Karpas-422 (cell line): ENCODE measurements at places on chromosomes 4 and X.

DNA sequence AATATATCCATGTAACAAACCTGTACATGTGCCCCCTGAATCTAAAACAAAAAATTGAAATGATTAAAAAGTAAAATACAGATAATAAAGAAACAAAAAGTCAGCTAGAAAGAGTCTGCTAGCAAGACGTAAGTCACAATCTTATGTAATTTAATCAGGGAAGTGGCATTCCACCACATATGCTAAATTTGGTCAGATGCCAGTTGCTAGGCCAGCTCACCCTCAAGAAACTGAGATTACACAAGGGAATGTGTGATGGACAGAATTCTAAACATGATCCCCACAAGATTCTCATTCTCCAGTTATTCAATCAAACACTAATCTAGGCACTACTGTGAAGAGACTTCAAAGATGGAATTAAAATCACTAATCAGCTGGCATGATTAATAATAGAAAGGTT is 689.3 kb downstream of the CENPC start:
- DNase-seq, result no peak

DNA sequence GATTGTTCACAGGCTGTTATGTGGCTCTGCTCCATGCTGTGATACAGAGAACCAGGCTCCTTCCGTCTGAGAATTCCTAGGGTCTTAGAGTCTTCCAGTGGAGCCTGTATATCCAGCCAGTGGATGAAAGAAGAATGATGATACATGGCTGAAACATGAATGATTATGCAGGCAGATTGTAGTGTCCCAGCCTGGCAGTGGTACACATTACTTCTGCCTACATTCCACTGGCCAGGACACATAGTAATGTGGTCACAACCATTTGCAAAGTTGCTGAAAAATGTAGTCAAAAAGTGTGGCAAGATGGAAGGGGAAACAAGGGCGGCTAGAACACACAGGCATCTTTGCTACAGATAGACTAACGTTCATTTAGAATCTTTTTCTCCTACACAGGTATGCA is 4.5 kb upstream of the GBA3 start:
- DNase-seq, result no peak

DNA sequence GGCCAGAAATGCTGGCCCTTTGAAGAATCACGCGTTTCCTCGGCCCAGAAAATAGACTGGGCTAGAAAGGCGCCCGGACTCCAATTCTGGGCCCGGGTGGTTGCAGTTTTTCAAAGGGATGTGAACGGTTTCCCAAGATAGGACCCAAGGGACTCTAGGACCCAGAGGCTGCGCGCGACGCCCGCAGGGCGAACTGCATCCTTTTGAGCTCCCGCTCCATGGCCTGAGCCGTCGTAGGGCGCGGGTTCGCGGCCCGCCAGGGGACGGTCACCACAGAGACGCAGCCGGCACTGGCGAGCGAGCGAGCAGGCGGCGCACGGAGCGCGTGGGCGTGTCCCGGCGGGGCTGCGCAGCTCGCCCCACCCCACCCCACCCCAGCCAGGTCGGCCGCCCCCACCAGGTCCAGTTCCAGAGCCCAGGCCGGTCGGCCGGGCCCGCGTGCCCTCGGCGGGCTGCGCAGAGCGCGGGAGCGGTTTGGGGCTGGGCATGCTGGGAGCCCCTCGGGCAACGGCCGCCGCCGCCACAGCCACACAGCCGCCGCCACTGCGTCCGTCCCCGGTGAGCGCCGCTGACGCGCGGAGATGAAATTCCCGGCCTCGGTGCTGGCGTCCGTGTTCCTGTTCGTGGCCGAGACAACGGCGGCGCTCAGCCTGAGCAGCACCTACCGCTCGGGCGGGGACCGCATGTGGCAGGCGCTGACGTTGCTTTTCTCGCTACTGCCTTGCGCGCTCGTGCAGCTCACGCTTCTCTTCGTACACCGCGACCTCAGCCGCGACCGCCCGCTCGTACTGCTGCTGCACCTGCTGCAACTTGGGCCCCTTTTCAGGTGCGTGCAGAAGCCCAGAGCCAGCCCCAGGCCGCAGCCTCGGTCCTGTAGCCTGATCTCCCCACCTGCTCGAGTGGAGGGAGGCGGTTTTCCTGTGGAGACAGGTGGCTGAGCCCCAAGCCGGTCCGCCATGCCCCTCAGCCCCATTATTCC is at the start of gene XK:
Gene XK, plus strand, starts transcription at position 411 of the 979 bp plus-strand sequence. Its CDS starts 171 bp downstream, at position 582.
- DNase-seq, result no peak

DNA sequence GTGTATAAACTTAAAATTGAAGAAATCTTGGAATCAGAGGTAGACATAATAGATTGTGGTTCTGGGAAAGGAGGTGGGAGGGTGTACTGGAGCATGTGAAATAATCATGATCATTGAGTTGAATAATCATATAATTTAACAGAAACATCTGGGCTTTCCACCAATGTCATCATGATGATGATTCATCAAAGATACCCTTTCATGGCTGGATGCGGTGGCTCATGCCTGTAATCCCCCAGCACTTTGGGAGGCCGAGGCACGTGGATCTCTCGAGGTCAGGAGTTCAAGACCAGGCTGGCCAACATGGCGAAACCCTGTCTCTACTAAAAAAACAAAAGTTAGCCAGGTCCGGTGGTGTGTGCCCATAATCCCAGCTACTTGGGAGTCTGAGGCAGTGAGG is 6.7 kb upstream of the RUFY3 start:
- no peak for DNase-seq

- DNase-seq, result no peak
Observed at GRCh38 chrX:129235903-129236302, 287.4 kb downstream of the SMARCA1 start.

- DNase-seq, result no peak
Observed at GRCh38 chr4:112138538-112138937, 6.7 kb upstream of the FAM241A start.

DNA sequence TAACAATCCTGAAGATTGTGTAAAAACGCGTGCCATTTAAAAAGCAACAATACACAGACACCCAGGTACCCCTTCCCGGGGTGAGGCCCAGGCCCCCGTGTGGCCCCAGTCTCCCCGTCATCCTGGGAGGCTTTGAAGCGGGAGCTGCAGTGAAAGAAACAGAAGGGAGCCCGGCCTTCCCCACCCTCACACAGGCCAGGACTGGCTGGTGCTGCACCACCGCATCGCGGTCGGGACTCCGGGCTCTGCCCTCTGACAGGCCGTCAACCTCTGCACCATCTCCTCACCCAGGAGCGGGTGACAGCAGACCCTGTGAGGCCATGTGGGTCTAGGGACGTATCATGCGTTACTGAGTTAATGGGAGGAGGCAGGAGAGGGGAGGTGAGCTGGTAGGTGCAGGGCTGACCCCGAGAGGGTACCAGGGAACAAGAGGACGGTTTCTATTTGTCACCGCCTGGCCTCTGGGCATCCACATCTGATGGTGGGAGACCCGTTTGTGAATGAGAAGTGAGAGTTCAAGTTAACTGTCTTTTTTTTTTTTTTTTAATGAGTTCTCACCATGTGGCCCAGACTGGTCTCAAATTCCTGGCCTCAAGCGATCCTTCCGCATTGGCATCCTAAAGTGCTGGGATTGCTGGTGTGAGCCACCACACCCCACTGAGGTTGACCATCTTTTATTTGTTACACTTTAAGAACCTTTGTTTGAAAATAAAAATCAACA is 27.3 kb downstream of the PIGG start:
- DNase-seq, result no peak

GRCh38 chr4:16250661-16251365 is 24.5 kb upstream of the TAPT1 start:
- no peak for DNase-seq

DNA sequence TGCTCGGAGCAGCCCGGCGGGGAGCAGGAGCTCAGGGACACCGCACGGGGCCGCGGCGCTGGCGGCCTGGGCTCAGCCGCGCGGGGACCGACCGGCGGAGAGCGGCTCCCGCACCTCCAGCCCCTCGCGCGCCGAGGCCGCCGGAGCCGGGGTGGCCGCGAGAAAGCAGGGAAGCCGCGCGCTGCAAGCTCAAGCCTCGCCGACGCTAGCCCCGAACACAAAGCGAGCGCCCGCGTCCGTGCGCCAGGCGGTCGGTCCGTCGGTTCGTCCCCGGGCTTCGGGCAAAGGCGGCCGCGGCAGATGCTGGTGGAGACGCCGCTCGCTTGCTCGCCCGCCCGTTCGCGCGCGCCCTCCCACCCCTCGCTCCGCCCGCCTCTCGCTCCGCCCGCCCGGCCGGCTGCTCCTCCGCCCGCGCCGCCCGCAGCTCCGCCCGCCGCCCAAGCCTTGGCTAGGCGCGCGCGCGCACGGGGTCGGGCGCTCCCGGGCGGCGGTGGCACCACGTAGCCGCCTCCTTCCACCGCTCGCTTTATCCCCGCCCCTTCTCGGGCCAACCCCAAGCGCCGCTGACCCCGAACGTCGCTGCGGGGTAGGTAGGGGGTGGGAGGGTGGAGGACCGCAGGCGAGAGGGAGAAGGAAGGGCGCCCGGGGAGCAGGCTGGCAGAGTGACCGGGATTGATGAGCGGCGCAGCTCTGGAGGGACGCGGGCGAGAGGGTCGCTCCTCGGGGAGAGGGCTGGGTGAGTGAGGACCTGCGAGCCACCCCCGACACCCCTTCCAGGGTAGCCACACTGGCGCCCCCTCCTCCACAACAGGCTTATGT is at the start of gene TSPAN5:
Gene TSPAN5, minus strand, starts transcription at position 325 of the 819 bp plus-strand sequence.
- peak; percentile 83 for DNase-seq

GRCh38 chrX:53072418-53073114 is 9.6 kb upstream of the TSPYL2 start:
- peak; percentile 60 for DNase-seq

GRCh38 chrX:46730765-46731164 is 28.2 kb downstream of the SLC9A7 start:
- DNase-seq, result no peak

DNA sequence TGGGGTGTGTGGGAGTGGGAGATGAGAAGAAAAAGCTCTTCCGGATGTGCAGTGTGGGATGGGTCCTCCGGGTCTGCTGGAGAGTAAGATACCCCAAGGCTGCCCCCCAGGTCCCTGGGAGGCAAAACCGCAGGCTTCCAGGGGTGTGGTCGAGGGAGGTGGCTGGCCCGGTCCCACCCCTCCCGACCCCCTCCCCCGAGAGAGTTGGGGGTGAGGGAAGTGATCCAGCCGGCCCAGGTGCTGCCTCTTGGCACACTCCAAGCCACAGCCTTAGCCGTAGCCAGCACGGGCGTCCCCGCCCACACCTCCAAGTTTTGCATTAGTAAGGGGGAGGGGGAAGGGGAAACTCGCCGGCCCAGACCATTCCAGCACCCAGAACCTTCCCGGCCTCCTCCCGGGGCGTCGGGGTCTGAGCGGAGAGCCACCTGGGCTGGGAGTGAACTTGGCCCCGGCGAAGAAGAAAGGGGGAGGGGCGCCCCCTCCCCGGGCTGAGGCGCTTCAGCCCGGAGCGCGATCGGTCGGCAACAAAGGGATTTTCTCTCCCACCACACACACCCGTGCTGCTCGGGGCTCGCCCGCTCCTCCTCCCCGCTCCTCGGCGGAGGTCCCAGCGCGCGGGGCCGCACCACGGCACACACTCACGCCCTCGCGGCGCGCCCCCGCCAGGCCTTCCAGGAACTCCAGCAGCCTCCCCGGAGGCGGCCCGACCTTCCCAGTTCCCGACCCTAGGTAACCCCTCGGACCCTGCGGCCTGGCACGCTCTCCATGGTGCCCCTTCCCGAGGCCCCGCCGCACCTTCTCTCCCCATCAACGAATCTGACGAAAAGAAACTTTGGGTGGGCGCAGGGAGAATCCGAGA is 14.4 kb downstream of the BCOR start:
- DNase-seq, result peak; percentile 52

DNA sequence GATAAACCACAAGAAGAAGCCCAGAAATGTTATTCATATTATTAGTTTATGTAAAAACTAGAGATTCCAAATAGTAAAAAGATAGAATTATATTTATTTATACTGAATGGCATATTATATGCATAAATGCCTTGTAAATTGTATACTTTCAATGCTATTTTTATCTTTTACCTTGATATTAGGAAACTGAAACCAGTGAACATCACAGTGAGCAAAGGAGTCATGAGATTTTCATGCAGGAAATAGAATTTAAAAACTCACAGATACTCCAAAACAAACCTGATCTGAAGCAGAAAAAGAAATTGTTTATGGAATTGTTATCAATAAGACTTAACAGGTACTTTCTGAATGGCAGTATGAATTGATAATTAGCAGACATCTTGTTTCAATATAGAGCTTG is 207.3 kb upstream of the CENPE start:
- DNase-seq, result no peak

DNA sequence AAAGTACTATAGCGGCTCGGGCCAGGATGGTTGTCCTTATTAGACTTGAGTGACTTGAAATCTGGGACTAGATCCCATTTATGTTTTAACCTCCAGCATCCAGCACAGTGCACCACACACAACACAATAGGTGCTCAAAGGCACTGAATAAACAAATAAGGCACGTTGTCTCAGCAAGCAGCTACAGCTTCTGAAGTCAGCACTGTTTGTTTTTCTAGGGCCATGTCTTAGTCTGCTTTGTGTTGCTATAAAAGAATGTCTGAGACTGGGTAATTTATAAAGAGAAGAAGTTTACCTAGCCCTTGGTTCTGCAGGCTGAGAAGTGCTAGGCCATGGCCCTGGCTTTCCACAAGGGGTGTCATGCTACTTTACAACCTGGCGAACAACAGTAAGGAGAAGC is 102.1 kb upstream of the LNX1 start:
- DNase-seq, result no peak

DNA sequence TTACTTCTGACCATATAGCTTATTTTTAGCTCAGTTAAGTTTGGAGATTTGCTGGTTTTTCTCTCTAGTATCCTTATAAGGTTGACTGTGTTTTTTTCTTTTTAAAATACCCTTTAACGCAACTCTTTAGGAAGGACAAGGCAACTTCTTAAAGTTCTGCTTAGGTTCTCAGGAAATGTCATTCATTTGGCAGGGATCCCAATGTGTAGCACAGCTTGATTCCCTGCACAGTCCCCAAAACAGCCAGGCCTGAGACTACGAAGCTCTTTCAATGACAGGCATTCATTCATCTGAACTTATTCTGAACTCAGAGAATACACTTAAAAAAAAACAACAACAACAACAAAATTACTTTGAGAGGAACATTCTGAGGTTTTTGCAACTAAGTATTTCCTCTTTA is 1765.8 kb downstream of the PCDH7 start:
- no peak for DNase-seq

DNA sequence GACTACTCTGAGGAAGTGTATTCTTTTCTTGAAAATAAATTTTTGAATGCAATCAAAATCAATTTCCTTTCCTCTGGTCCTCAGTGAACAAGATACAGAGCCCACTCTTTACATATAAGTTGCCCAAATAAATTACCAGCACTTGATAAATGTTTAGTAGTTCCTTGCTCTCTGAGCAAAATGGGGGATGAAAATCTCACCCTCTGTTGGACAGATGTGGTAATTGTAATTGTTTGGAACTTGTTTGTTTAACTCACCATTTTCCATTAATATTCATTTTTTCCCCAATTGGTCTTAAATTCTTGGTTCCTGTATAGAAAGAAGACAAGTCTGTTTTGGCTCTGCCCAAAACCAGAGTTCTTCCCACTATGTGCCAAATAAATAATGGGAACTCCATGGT is 146.3 kb downstream of the LDB2 start:
- DNase-seq, result no peak
